Activated T-helper 1 cell treated with anti-CD3 and anti-CD28 coated beads, Interleukin-12 subunit alpha, Interleukin-12 subunit beta, Interleukin-2, Interleukin-4 antibody, amounts not matched to agents 30 ng/mL and 10 ng/mL and 1 ng/mL, durations not matched to agents 14 hours and 24 hours and 36 hours (primary cell): ENCODE measurements at places on chromosomes 4 and X. TPM values are rescaled to one million over a fixed set of nuclear protein-coding genes. Genes with fewer than 3 reads are reported as not detected.

- H3K27ac ChIP-seq = peak overlapping the region; percentile 82
- peak; percentile 16 for DNase-seq
- H3K36me3 ChIP-seq = no peaks in the 10 kb centered on the region
Measured at GRCh38 chrX:39577985-39578869, 519.5 kb downstream of the BCOR start.

- no peak overlapping the region for H3K27ac ChIP-seq
- H3K4me3 ChIP-seq = no peak overlapping the region
- H3K36me3 ChIP-seq = no peaks in the 10 kb centered on the region
- no peaks in the 10 kb centered on the region for H3K4me1 ChIP-seq
- peaks cover 22% of the 10 kb centered on the region for H3K27me3 ChIP-seq
Measured at GRCh38 chrX:10160211-10160610, 3.4 kb downstream of the CLCN4 start.

DNA sequence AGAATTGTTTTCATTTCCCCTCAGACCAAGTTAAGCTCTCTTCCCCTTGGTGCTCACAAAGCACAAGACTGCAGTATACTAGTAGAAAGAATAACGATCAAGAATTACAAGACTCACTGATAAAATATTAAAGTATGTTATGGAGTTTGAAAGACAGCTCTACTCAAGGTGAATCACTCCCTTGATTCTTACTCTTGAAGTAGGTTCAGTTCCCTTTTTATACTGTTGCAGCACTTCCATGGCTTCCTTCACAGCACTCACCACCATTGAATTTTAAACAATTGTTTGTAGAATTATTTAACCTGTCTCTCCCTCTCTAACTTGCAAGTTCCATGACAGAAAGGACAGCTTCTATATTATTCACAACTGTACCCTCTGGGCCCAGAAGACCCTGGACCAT lies 42.2 kb downstream of the CASK start:
- no peak overlapping the region for H3K27ac ChIP-seq
- H3K4me3 ChIP-seq = no peak overlapping the region
- DNase-seq = no peak
- no peaks in the 10 kb centered on the region for H3K27me3 ChIP-seq
- H3K36me3 ChIP-seq = no peaks in the 10 kb centered on the region

DNA sequence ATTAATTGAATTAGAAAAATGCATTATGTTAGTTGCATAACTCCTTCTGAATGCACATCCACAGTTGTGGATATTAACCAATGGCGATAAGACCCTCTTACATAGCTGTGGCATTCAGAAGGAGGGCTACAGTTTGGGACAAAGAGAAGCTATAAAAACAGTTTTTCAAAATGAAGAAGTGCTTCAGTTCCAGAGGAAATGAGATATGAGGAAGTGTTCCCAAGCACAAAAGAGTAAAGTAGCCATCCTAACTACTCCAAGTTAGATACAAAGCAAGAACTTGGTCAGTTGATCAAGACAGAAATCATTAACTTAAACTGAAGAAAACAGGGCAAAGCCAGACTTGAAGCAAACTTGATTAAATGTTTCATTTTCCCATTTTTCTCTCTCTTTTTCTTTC lies 17.2 kb upstream of the ADGRL3 start:
- no peaks in the 10 kb centered on the region for H3K27me3 ChIP-seq
- no peaks in the 10 kb centered on the region for H3K4me1 ChIP-seq
- H3K27ac ChIP-seq = no peak overlapping the region
- H3K4me3 ChIP-seq = no peak overlapping the region
- no peak for DNase-seq

DNA sequence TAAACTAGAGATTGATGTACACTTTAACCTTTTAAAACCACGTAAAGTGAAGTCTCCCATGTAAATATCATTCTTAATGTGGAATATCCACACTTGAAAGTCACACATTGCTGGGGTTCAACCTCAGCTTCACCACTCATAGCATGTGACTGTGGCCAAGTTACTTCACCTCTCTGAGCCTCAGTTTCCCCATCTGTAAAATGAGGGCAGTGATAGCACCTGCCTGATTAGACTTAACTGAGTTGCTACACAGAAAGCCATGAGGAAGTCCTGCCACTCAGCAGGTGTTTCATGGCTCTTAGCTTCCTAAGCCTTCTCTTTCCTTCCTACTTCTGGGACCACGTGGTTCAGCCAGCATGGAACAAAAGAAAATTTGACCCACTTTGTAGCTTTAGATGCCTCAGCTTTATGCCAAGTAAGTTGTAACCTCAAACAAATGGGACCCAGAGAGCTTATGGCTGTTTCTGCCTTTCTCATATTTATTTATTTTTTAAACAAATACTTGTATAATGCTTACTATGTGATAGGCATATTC lies 277.3 kb upstream of the KLF3 start:
- no peak overlapping the region for H3K4me3 ChIP-seq
- H3K27ac ChIP-seq = no peak overlapping the region
- no peak for DNase-seq
- H3K4me1 ChIP-seq = no peaks in the 10 kb centered on the region

DNA sequence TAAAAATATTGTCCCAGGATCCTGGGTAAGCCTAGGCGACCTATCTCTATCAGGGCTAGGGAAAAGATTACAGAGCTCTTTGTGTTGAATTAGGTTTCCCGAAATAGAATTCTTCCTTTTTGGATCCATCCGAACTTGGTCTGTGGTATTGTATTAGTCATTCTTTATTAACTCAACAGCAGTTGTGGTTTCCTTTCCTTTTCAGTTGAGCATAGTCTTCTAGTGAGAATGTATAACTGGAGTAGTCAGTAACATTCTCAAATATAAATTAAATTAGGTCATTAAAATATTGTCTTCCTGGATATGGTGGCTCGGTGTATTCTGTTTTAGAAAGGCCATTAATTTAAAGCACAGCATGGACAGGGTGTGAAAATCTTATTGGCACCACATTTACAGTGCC lies 520.4 kb downstream of the NLGN4X start:
- no peak for DNase-seq
- no peaks in the 10 kb centered on the region for H3K4me1 ChIP-seq
- no peak overlapping the region for H3K27ac ChIP-seq
- H3K4me3 ChIP-seq = no peak overlapping the region
- H3K36me3 ChIP-seq = no peaks in the 10 kb centered on the region

ADGRL3 gene
- total RNA-seq = not detected in 2 replicates

NEIL3 gene
- total RNA-seq = 12.9 and 13.6 TPM in 2 replicates

REPS2 gene
- not detected in 2 replicates for total RNA-seq
